ENCODE measurements at places on chromosomes 5 and 9. TPM values are rescaled to one million over a fixed set of nuclear protein-coding genes. Genes with fewer than 3 reads are reported as not detected.

DNA sequence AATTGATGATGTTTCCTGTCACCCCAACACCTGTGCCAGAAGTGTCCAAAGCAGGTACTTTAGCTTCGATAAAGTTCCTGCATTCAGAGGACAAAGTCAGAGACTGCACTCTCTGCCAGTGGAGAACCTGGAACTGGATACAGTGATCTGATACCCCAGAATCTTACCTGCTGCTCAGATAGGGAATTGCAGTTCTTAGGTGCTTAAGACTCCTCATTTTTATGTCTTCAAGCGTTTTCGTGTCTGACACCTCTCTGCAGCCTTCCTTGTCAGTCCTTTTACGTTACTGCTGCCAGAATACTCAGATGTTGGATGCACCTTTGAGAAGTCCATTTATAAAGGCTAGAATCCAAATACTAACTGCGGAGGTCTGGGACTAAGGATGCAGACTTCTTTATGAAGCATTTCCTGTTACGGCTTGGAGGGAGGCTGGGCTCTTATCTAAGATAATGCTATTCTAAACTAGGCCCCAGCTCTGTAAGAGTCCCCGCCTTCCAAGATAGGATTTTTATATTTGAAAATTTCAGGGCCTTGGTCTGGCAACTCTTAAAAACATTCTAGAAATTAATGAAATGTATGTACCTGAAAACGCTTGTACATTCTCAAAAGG, 1.9 kb downstream of the ISOC1 start:
- no peak for DNase-seq

DNA sequence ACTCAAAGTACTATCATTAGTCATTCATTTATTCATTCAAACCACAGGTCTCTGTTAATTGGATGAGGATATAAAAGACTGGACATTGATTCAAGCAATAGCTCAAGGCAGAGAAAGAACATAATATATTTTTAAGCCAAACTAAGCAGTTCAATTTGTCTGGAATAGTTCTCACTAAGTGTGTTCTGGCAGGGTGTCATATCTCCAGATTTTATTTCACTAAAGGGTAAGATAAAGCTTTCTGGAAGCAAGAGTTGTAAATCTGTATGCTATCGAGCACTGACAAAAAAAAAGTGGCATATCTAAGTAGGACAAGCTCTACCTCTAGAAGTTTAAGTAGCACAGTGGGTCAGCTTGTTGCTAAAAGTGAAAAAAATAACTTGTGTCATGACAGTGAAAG, 375.6 kb downstream of the TUSC1 start:
- DNase-seq: no peak

GRCh38 chr5:18370531-18370930, 736.3 kb downstream of the TAF11L14 start:
- no peak for DNase-seq

DNA sequence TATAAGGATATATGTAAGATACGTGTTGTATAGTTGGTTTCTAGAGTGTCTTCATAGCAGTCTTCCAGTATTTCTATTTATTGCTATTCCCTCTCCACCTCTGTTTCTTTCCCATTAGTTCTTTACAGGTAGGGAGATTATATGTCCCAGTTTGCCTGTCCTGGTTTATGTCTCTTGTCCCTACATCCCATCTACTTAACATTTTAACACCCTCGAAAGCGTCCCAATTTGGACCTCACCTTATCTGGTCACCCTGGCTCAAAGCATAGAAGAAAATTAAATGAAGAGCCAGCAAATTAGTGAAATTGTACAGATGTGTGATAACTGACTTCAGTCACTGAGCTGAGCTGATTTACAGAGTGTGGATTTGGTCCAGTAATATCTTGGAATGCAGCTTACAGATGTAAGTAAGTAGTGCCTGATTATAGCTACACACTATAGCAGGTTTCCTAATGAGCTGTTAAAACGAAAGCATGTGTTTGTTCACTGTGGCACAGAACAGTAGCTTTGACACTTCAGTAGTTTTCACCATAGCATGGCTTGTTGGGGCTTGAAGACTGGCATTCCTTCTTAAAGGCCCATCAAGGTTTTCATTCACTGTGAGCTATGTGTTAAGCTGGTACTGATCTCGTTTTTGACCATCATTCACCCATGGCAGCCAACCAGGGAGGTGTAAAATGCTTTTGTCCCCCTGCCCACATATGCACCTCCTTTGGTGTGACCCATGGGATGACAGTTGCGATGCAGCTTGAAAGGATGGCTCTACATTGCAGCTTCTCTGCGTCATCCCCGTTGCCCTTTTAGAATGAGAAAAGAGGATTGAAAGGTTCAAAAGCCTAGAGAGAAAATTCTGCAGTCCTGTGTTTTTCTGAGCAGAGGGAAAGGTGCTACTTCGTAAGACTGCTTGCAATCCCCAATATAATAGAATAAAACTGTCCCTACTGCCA, 192.1 kb upstream of the DMRT1 start:
- DNase-seq: no peak

GRCh38 chr5:89769975-89770374, 639.6 kb downstream of the CETN3 start:
- DNase-seq: no peak

DNA sequence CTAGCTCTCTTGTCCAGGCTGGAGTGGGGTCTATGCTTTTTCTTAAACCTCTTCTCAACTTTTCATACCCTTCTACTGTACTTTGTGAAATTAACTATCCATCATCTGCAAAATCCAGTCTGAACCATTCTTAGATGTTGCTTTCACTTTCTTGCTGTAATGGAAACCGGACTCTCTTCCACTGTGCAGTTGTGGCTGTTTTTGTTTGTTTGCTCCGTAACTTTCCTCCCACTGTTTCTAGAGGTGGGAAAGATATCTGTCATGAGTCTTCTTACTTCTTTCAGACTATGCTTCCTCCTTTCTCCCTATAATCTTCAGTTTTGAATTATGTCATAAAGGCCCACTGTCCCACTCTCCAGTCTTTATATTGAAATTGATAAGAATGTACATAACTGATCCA, 6.5 kb downstream of the TNPO1 start:
- no peak for DNase-seq

DNA sequence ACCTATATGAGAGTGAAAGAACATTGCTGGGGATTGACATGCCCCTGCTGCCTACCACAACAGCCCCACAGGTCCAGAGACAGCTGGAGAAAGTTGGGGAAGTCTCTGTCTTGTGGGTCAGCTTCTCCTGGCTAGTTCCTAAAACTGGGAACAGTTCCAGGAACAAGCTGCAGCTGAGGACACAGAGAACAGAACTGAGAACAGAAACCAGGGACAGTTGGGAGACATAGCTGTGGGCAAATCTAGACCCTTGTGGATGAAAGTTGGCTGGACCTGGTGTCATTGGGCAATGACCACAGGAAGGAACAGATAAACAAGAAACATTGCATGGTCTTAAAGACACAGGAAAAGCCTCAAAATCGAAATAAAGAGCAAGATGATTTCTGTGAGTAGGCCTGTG, 58.3 kb upstream of the MOCS2 start:
- DNase-seq: no peak

DNA sequence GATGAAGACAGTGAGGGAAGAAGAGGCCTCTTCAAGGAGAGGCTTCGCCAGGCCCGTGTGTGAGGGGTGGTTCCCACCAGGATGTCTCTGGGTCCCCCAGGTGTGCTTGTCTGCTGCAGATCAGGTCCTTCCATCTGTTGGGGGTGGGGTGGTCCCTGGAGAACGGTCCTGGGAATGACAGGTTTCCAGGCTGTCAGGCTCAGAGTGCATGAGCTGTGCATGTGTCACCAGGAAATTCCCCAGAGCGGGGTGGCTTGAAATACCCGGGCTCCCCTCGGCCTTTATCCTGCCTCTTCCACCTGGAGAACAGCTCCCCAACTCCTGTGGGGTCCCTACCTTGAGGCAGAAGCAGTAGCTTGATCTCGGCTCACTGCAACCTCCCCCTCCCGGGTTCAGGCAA, 118.8 kb downstream of the GAPVD1 start:
- no peak for DNase-seq

DNA sequence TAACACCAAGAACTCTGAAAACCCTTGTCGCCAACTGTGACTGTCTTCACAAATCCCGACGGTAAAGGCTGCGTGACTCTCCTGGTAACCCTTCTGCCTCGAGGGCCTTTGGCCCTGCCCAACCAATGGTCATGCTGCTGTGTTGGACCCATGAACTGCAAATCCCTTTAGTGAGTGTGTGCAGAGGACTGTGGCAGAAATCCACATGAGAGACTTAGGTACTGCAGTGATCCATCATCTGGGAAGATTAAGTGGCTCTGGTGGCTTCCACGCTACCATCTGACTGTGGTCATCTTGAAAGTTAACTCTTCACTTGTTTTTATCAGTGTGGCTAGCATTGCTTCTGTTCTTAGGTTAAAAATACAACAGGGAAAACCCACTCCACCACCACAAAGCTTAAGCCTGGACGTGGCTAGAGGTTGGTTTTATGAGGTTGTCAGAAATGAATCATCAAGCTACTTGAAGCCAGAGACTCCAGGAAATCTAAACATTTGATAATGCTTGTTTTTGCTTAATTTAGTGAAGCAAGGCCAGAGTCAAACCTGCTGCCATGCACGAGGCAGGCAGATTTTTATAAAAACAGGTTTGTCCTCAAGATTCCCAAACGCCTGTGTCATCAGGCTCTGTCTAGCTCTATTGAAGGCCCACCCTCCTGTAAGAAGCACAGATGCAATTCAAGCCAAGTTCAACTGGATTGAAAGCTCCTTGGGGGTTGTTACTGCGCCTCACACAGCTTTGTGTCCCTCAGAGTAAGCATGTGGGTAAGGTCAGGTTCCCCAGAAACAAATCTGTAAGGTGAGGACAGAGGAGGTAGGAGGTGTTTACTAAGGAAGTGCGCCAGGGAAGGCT, 52.7 kb upstream of the ERCC6L2 start:
- peak; percentile 56 for DNase-seq

Gene PCDHGA6
- total RNA-seq: 0.09 TPM

Measured in activated naive CD4-positive, alpha-beta T cell treated with anti-CD3 and anti-CD28 coated beads, Interleukin-2, amount 50 U/mL, for 72 hours (primary cell).